ENCODE measurements at places on chromosomes 7 and 10.

DNA sequence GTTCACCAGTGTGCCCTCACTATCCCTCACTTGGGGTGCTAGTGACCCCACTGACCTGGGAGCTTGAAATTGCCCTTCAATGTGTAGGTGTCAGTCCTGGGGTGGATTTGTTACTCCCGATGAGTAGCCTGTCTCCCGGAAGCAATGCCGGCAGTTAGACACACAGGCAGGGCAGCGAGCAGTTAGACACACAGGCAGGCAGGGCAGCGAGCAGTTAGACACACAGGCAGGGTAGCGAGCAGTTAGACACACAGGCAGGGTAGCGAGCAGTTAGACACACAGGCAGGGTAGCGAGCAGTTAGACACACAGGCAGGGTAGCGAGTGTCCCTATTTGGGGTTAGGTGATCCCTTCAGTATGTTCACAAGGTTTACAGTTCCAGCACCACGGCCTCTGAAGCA, 44.0 kb downstream of the VWA2 start:
- no peak for DNase-seq

DNA sequence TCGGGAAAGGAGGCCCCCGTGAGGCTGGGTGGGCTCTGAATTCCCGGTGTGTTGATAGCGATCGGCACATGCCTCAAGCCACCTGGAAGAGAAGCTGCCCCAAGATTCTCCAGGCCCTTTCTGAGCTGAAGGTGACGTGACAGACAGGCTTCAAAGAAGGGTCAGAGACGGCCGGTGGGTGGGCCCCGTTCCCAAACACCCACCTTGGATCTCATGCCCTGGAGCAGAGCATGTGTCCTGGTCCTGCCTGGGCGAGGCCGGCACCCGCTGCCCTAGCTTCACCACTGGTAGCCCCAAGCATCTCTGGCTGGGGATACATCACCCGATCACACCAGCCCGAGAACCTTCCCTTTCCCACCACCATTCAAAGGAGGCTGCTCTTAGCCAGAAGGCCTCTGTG, 399.0 kb downstream of the DNAJB6 start:
- no peak for DNase-seq

- no peak for DNase-seq
These were observed 3.2 kb downstream of the AKR1B15 start for GRCh38 chr7:134552105-134552504.

DNA sequence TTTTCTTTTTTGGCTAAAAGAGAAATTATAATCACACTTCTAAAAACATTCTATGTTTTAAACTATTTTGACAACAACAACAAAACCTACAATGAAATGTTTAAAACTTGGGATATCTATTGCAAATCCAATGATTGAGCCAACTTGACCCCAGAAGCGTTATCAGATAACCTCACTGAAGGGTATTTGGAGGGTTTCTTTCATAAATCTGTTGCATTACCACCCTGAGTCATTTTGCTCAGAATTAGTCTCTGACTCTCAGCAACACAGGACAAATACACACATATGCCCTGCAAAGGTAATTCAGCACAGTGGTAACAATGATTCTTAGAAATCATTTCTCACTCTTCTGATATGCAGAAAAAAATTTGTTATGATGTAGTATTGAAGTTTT, 2.3 kb upstream of the COL1A2 start:
- DNase-seq: no peak

GRCh38 chr10:84352251-84352842, 24.0 kb downstream of the CCSER2 start:
- peak; percentile 54 for DNase-seq

GRCh38 chr7:47349401-47349800, 232.5 kb downstream of the TNS3 start:
- no peak for DNase-seq

All from HTR-8/SVneo (cell line).